Karpas-422 (cell line): ENCODE measurements at places on chromosomes 7 and 10. TPM values are rescaled to one million over a fixed set of nuclear protein-coding genes. Genes with fewer than 3 reads are reported as not detected.

Gene CCDC172
- total RNA-seq = not detected in 2 replicates

DNA sequence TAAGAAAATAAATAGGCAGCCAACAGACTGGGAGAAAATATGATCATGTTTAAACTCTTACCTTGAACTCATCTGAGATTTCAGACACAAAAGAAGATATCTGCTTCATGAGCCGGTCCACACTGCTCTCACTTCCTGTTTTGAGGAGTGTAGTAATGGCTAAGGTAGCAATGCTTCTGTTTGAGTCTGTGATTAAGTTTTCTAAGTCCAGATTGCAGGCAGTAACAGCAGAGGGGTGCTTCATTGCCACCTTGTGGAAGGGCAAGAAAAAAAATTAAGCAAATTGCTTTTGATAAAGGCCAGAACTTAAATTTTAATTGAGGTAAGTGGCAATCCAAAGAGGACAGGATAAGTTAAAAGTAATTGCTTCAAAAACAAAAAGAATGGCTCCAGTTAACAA, 69.1 kb downstream of the MEST start:
- peak; percentile 86 for DNase-seq

Gene DNAH11
- 0.04 TPM in 1 of 2 replicates, not detected in the other for total RNA-seq

DNA sequence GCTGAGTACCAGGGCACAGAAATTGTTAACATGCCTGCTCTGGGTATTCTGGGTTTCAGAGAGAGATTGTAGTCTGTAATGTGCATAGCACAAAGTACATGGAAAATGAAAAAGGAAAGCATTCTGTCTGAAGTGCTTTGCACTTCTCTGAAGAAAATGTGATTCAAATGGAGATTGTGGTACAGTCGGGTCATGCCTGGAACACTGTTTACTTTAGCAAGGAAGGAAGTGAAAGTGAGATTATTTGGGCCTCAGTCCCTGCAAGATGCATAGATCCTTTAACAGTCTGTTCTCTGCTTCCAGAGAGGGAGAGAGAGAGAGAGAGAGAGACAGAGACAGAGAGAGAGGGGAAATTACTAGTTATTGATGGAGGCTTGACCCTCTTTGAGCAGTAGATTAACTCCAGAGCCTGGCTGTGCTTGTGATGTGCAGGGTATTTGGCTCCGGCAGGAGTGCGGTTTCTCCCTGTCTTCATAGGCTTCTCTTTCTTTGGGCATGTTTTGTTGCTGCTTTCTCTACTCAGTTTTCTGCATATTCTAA, 5.4 kb downstream of the VWC2 start:
- no peak for DNase-seq

Gene AFAP1L2
- 2.0 and 4.4 TPM in 2 replicates for total RNA-seq

DNA sequence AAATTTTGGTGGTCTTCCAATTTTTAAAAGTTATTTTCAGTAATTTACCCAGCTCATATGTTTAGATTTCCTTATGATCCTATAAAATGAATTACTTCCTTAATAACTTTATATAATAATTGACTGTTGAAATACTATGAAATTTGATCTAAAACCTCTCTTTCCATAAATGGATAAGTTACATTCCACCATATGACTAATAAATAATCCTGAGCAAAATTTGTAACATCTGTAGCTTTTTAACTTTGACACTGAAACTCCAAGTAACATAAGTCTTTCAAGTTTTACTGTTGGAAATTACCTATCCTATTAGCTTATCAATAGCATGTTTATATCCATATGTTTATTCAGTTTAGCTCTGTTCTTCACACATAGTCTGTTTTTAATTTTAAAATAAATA, 85.3 kb downstream of the HECTD2 start:
- DNase-seq = no peak

DNA sequence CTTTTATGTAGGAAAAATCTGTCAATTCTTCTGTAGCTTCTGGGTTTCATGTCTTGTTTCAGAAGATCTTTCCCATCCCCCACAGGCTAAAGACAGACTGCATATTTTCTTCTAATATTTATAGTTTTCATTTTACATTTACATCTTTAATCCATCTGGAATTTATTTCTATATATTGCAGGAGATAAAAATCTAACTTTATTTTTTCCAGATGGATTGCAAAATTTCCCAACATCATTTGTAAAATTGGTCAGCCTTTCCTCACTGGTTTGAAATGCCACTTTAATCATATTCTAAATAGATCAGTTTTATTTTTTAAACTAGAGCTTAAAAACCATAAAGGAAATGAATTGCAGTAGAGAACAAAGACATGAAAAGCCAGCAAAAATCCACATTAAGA, 46.9 kb downstream of the TMEM26 start:
- no peak for DNase-seq

Gene CLRN3
- not detected in 2 replicates for total RNA-seq

- peak; percentile 88 for DNase-seq
Observed at GRCh38 chr7:25260862-25261494, 32.7 kb upstream of the NPVF start.

- no peak for DNase-seq
Observed at GRCh38 chr10:110169586-110169985, 37.8 kb upstream of the MXI1 start.

DNA sequence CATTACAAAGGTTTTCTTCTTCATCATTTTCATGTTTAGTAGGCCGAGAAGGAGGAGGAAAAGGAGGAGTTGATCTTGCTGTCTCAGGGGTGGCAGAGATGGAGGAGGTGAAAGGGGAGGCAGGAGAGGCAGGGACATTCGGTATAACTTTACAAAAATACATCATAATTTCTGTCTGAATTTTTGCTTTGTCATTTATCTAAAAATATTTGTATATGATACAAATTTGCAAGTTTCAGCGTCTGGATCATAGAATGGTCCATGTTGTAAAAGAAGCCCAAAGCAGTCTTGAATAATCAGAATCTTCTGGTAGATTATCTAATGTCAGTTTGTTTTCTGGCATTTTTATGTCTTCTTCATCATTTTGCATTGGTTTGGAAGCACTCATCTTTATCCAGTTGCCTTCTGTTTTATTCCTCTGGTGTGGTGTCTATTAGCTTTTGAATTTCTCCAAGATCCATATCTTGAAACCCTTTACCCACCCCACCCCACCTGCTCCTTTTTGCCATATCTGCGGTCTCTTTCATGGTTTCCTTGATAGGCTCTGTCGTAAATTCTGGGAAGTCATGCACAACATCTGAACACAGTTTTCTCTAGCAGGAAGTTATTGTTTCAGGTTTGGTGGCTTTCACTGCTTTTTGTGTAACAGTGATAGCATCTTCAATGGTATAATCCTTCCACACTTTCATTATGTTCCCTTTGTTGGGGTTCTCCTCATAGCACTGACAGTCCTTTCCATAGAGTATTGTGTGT, 95.0 kb downstream of the ST7 start:
- DNase-seq = no peak

Gene VAX1
- total RNA-seq = not detected in 2 replicates

DNA sequence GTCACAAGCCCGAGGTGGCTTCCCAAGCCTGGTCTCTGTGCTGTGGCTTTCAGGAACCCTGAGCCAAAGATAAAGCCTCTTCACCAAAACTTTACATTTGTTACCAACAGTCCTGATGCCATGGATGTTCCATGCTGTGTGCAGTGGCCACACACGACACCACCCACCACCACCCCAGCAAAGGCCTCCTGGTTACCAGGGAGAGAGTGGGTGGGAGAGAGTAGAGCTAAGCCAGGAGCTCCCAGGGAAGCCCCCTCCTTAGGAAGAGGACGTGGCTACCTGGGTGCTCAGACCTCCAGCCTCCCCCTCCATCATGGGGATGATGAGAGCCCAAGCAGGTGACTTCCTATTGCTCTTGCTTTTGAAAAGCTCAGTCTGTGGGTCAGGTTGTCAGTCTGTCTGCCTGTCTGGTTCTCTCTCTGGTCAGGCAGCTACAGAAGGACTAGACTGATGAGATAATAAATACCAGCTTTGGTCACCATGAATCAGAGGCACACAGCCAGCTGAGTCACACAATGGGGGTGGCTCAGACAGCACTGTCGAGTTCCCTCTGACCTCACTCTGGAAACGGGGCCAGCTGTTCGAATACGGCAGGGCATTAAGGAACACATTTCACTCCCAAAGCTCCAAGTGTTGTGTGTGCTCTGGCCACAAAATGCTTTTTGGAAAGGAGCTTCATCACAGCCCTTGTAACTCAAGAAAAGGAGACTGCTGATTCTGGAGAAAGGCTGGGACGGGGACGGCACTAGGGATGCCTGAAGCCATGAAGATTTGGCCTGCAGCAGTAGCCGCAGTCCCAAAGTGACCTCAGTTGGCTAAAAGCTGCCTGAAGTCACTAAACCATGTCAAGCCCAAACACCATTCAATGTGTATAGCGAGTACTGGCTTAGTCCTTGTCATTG, 166.0 kb downstream of the FANK1 start:
- no peak for DNase-seq

Gene GNG11
- total RNA-seq = not detected in 2 replicates

DNA sequence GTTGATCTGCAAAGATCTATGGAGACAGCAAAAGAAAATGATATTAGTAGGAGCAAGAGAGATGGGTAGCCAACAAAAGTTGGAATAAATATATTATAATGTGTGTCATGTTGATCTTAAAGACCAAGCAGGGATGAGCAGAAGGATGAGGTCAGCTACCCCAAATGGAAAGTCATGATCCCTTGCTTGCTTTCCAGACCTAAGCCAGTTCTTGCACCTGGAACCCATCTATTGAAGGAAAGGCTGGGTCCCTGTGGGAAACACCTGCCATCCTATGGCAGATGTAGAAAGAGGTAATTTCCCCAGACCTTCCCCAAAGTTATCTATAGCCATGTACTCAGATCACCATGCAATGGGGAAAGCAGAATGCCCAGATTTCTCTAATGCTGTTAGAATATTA, 52.5 kb downstream of the LYZL2 start:
- DNase-seq = no peak

Gene GTF2IRD2
- total RNA-seq = 5.6 and 9.3 TPM in 2 replicates

Gene ACTA2
- total RNA-seq = 0.61 and 1.3 TPM in 2 replicates

DNA sequence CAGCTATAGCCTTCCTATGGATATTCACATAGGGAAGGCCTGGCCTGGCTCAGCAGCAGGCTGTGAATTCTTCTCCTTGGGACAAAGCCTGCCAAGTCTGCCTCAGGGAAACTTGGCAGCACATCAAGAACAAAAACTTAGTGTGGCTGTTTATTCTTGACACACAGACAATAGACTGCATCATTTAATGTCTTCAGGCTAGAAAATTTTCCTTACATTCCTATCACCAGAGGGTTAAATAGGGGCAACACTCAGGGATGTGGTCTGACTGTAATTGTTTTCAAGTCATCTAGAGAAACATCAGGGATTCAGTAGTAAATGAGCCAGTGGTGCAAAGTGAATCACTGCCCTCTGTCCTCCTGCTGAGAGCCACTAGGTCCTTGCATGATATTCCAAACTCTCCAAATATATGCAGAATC, 137.3 kb downstream of the SEMA3C start:
- no peak for DNase-seq

Gene NKX2-3
- not detected in 2 replicates for total RNA-seq

Gene SPDYE5
- not detected in 2 replicates for total RNA-seq

Gene VPS26A
- total RNA-seq = 9.4 and 28.3 TPM in 2 replicates

DNA sequence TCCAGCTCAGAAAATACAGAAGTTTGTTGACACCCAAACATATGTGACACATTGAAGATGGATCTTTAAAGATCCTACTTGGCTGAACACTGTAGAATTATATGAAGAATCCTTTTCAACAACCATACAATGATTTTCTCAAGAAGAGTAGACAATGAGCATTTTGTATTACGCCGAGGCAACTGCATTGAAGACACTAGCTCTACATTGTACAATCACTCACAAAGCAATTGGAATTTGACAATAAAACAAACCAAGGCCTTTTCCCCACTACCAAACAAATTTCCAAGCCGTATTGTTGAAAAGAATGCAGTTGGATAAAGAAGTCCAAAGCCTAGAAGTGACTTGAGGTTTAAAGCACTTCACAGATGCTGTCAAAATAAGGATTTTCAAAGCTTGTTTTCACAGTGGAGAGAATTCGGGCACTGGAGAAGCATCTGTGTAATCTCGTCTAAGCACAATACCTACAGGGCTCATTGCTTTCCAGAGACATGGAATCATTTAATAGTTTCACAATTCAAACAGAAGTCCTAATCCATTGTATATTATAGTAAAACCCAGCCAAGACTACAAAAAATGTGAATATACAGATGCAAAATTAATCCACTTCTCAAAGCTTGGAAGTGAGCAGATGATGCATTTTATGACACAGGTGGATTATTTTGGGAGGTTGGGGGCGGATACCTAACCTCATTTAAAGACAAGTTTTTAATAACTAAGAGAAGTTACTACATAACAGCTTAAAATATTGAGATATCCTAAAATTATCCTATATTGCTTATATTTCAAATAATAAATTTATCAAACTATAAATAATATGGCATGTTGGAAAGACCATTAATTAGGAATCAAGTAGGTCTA, 78.6 kb downstream of the SORCS1 start:
- no peak for DNase-seq

Gene TMEM196
- not detected in 2 replicates for total RNA-seq

Gene NANOS1
- 1.6 and 3.1 TPM in 2 replicates for total RNA-seq

GRCh38 chr7:82211333-82211732, 232.2 kb downstream of the CACNA2D1 start:
- DNase-seq = no peak
